Large intestine (tissue), 12 donors: ENCODE measurements at places on chromosomes 1 and 21.

DNA sequence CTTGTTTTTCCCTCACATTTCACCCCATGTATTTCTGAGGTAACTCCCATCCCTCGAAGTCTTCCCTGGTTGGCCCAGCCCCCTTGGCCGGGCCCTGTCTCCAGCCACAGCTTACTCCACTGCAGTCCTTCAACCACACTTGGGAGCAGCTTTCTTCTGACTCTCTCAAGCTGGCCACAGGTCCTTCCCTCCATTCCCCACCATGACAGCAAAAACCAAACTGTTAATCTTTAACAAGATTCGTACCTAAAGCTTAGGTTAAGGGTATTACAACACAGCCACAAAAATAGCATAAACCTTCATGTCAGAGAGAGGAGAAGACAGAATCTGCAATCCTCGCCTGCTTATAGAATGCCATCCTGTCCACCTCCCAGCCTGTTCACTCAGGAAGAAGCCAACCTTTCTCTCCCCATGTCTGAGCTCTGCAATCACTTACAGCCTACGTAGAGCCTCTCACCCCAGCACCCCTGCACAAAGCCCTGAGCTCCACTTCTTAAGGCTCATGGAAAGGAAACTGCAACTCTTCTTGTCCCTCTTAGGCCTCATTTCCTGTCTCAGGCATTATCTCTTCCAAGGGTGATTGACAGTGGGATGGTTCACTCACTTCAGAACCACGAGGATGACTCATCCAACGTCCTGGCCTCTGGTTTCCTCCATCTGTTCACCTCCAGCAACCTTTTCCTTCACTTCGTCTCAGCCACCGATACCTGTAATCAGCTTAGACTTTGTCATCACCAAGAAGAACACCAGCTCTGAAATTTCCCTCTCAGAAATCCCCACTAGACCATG lies 72.8 kb downstream of the CD2 start:
- DNase-seq: peak; percentile 86

- DNase-seq: peak; percentile 44
These were observed 10.1 kb downstream of the CFAP45 start for GRCh38 chr1:159889821-159890252.

DNA sequence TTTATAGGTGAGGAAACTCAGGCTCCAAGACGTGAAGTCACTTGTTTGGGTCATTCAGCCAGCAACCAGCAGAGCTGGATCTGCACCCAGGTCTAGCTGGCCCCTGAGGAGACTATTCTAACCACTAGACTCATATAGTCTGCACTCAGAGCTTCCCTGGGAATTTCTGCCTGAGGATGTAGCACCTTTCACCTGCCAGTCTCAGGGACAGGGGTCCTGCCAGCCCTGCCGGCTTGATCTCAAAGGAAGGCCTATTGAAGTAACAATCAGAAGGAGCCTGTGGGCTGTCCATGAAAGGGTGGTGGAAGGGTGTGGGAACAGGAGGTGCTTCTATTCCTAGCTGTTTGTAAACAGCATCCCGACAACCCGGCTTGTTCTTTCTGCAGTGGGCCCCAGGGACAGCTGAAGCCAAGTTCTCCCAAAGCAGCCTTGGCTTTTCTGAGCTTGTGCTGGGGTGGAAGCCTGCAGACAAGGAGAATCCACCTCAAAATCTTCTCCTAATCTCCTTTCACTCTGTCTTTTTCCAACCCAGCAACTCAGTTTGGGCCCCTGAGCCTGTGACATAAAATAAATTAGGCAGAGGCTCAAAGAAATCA lies 7.8 kb downstream of the LMOD1 start:
- no peak for DNase-seq

DNA sequence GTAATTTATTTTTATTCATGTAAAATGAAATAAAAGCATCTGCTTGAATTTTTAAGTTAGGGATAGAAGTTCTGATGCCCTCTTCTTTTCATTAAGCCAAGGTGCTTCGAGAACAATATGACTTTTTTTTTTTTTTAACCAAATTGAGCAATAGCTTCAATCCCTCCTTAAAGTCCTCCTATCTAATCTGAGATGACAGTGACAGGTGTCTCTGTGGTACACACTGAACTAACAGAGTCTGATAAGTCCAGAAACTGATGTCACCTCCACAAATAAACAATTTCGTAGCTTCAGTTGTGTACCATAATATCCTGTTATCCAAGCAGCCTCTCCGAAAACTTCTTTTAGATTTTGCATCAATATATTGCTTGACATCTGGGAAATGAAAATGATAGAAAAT lies 23.8 kb downstream of the MAP3K7CL start:
- no peak for DNase-seq

DNA sequence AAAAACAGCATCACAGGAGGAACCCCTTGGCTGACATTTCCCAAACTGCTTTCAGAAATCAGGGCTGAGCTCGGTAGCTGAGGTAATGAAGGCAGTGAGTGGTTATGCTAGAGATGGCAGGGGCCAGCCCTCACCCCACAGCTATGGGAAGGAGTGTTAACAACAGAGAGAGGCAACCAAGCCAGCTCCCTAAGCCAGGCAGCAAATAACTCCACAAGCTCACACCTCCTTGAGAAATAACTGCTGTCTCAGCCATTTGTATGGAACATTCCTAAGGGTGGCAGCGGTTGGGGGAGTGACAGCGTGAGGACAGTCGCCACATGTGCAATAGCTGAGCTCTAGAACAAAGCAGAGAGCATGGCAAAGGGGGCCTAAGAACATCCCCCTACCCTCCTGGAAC lies 42.6 kb downstream of the LMX1A start:
- no peak for DNase-seq

- no peak for DNase-seq
These were observed 20.8 kb downstream of the ZBTB8B start for GRCh38 chr1:32485554-32486255.

- DNase-seq: no peak
These were observed 12.5 kb downstream of the SLX9 start for GRCh38 chr21:44952116-44952928.

DNA sequence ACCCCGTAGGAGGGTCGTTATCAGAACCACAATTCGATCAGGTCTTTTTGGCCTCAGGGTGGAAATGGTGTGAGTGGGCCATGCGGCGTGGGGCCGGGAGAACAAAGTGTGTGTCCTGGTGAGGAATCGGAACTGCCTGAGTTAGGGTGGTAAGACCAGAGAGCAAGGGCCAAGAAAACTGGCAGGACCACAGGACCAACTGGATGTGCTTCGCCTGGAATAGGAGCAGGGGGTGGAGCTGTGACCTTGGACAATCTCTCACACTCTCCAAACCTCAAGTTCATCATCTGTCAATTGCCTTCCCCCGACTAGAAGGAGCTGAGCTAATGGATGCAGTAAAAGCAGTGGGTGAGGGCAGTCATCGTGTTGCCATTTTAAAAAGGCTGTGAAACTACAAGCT lies 59.5 kb downstream of the NAV1 start:
- no peak for DNase-seq

DNA sequence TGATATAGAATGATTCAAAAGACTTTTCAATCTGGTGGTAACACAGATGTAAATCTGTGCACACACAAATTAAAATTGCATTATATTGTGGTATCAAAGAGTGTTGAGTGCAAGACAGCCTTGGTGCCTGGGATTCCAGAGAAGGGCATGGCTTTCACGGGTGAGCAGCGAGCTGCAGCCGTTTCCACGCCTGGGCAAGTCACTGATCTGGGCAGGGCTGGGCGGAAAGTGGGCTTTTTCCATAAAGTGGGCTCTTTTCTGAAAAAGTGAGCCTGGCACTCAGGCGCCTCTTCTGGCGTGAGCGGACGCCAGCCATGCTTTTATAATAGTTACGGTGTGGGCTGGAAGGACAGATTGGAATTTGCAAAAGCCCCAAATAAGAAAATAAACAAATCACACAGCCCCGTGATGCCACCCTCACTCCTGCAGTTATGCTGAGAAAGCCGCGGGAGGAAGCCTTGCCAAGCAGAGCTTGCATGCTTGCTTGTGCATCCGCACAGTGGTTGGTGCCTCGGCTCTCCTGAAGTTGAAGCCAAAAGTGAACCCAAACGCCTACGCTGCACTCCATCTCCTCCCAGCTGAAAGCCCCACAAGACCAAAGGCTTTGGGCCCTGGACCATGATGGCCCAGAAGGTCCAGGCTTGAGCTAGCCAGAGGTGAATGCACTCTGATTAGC lies 7.1 kb upstream of the C1orf115 start:
- no peak for DNase-seq
